ENCODE measurements at places on chromosomes 11 and 22. TPM values are rescaled to one million over a fixed set of nuclear protein-coding genes. Genes with fewer than 3 reads are reported as not detected.

The RPS13 gene
- total RNA-seq = 296 TPM

The MYO18B gene
- 0.48 TPM for total RNA-seq

The GVQW3 gene
- total RNA-seq = 19.6 TPM

The CASP5 gene
- not detected for total RNA-seq

The MMP12 gene
- total RNA-seq = not detected

The OR52A1 gene
- not detected for total RNA-seq

The OR8D4 gene
- total RNA-seq = not detected

The OR51B4 gene
- 1.1 TPM for total RNA-seq

The ACTN3 gene
- not detected for total RNA-seq

The RAB30 gene
- total RNA-seq = 87.3 TPM

The SLC22A8 gene
- total RNA-seq = not detected

The PLAAT4 gene
- 23.5 TPM for total RNA-seq

The PDHX gene
- total RNA-seq = 88.8 TPM

The SNX32 gene
- 38.8 TPM for total RNA-seq

The CTSW gene
- total RNA-seq = not detected

The C2CD3 gene
- total RNA-seq = 59.6 TPM

The OR10A2 gene
- not detected for total RNA-seq

The PTPMT1 gene
- 42.8 TPM for total RNA-seq

The THY1 gene
- total RNA-seq = 565 TPM

The ACR gene
- total RNA-seq = 1.1 TPM

The SLC22A6 gene
- total RNA-seq = 1.7 TPM

The C11orf97 gene
- total RNA-seq = not detected

The CASP1 gene
- 7.4 TPM for total RNA-seq

The SCGB2A2 gene
- total RNA-seq = not detected

The GAL3ST3 gene
- 15.1 TPM for total RNA-seq

The KIRREL3 gene
- total RNA-seq = 48.8 TPM

The PLAAT2 gene
- not detected for total RNA-seq

The CATSPER1 gene
- total RNA-seq = 0.27 TPM

The KCNJ5 gene
- 1.0 TPM for total RNA-seq

The DERL3 gene
- total RNA-seq = 1.4 TPM

The DPAGT1 gene
- 25.7 TPM for total RNA-seq

The YPEL1 gene
- 41.4 TPM for total RNA-seq

The PPP6R3 gene
- total RNA-seq = 96.3 TPM

The SHANK2 gene
- total RNA-seq = 80.3 TPM

The PDE2A gene
- total RNA-seq = 253 TPM

The KCNQ1 gene
- 2.8 TPM for total RNA-seq

The BTBD18 gene
- not detected for total RNA-seq

The ADAMTS8 gene
- total RNA-seq = 14.8 TPM

The DKK3 gene
- total RNA-seq = 737 TPM

The CHRDL2 gene
- 0.38 TPM for total RNA-seq

The ZNF215 gene
- total RNA-seq = 2.3 TPM

The TYR gene
- total RNA-seq = not detected

The WNT7B gene
- 3.4 TPM for total RNA-seq

The CLMP gene
- 7.3 TPM for total RNA-seq

The RANBP1 gene
- 81.5 TPM for total RNA-seq

The KRTAP5-8 gene
- 1.8 TPM for total RNA-seq

The CCDC15 gene
- 1.8 TPM for total RNA-seq

The EPS8L2 gene
- 27.6 TPM for total RNA-seq

The FGF4 gene
- not detected for total RNA-seq

The CNGA4 gene
- 0.45 TPM for total RNA-seq

The PNPLA5 gene
- total RNA-seq = 3.1 TPM

The IMMP1L gene
- 34.3 TPM for total RNA-seq

The CEP126 gene
- total RNA-seq = 28.9 TPM

The SLC7A4 gene
- 7.2 TPM for total RNA-seq

The CABP7 gene
- 2.8 TPM for total RNA-seq
